ENCODE measurements at places on chromosomes 3 and 15.

DNA sequence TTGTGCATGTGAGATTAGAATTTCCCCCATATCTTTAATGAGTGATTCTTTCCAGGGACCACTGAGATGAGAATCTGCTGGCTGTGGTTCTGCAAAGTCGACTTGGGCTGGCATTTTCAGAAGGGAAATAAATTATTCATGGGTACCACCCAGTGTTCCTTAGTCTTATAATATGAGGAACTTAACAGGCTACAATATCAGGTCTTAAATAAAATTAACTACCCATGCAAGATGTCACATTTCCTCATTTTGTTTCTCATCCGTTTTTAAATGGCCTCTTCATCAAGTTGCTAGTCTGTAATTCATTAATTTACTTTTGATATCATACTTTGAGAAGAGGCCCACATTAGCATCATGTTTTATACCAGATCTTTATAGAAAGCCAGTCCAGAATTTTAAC, 58.3 kb upstream of the SKOR1 start:
- DNase-seq: no peak

DNA sequence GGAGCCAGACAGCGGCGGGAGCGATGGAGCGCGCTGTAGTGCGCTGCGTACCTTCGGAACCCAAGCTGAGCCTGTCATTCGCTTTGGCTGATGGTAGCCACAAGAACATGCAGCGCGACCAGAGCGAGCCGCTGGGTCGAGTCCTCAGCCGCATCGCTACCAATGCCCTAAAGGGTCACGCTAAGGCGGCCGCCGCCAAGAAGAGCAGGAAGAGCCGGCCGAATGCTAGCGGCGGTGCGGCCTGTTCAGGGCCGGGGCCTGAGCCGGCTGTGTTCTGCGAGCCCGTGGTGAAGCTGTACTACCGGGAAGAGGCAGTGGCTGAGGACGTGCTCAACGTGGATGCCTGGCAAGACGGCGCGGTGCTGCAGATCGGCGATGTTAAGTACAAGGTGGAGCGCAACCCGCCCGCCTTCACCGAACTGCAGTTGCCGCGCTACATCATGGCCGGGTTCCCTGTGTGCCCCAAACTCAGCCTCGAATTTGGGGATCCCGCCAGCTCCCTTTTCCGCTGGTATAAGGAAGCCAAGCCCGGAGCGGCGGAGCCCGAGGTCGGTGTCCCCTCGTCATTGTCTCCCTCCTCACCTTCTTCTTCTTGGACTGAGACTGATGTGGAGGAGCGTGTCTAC, 498 bp downstream of the PDE12 start:
- DNase-seq: peak; percentile 39

- DNase-seq: no peak
Observed at GRCh38 chr3:48877671-48878070, 21.0 kb downstream of the SLC25A20 start.

DNA sequence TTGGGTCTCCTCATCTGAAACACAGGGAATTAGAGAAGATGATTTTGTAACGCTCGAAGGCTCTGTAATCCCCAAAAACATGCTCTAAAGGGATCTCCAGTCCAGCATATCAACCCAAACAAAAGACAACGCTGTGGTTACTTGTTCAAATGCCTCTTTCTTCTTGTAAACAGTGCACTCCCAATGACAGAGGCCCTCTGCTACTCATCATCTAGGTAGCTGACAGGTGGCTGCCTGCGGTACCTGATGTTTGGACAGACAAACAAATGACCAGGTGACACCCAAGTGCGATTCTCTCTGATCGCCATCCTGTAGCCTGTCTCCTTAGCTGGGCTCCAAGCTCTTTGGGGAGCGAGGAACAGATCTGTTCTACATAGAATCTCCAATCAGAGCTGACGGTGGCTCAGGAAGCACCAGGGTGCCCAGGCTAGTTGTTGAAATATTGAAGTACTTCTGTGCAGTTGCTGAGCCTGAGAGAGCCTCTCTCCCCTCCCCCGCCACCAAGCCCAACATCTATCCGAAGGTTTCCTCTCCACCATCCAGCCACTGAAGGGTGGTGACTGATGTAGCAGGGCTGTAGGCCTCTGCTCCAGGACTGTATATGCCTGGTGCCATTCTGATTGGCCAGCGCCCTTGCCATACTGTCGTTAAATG, 238.7 kb downstream of the XXYLT1 start:
- DNase-seq: no peak

DNA sequence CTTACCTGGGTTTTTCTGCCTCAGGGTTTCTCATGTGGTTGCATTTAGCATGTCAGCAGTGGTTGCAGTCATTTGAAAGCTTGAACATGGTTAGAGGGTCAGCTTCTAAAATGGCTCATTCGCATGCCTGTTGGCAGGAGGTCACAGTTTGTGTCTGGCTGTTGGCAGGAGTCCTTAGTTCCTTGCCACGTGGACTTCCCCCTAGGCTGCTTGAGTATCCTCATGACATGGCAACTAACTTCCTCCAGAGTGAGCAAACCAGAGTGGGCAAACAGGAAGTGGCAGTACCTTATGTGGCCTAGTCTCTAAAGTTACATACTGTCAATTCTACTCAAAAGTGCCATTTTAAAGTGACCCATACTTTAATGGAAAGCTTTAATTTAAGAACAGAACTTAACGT, 3.4 kb upstream of the UNC13C start:
- DNase-seq: no peak
